HCEC 1CT (cell line): ENCODE measurements at places on chromosomes 4 and X.

- no peak for DNase-seq
Observed at GRCh38 chr4:4507923-4508322, 33.9 kb downstream of the STX18 start.

DNA sequence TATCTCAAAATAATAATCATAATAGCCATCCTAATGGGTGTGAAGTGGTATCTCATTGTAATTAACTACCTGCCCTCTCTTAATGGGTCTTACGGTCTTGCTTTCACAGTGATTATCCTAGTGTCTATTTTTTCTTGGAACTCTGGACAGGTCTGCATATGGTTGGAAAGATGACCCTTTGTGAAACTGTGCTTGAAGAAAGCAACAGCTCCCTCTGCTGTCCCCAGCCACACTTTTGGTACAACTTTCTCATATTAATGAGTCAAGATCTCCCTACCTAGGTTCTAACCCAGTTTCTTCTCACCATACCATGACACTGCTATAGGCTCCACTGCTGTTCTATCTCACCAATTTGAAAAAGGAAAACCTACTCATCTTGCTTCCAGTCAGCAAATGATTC lies 2.4 kb downstream of the TFDP3 start:
- no peak for DNase-seq

GRCh38 chr4:170990989-170991589 lies 822.1 kb upstream of the GALNTL6 start:
- no peak for DNase-seq

- DNase-seq: peak; percentile 13
Observed at GRCh38 chr4:67035501-67035900, 509.8 kb downstream of the CENPC start.

DNA sequence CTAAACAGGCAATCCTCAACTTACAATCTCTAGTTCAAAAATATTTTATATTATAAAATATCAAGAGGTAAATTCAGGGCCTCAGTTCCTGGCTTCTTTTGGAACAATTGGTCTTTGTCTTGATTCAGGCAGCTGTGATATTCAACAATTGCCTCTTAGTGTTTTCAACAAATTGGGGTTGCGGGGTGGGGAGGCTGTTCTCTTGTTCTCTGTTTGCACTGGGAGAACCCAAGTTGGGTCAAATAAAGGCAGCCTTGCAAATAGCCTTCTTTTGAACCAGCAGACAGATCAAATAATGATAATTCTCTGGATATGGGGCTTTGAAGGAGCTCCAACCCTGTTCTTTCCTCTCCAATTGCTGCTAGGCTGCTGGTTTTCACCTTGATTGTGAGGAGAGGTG lies 142.5 kb downstream of the COL4A5 start:
- no peak for DNase-seq

DNA sequence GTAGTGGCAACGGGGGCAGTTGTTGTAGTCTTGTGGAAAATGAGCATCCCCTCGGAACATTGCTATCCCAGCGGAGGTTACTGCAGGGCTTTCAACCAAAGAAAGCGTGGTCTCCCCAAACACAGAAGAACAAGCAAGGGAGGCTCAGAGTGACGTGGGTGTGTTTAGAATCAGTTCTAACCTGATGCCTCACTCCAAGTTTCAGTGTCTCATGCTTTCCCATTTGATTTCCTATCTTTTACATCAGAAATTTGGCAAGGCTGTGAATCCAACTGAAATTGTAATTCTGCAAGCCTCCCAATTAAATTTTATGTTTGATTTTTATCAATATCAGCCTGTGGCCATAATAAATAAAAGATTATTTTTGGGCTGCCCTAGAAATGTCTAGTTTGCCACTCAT lies 156.1 kb upstream of the LNX1 start:
- DNase-seq: no peak

DNA sequence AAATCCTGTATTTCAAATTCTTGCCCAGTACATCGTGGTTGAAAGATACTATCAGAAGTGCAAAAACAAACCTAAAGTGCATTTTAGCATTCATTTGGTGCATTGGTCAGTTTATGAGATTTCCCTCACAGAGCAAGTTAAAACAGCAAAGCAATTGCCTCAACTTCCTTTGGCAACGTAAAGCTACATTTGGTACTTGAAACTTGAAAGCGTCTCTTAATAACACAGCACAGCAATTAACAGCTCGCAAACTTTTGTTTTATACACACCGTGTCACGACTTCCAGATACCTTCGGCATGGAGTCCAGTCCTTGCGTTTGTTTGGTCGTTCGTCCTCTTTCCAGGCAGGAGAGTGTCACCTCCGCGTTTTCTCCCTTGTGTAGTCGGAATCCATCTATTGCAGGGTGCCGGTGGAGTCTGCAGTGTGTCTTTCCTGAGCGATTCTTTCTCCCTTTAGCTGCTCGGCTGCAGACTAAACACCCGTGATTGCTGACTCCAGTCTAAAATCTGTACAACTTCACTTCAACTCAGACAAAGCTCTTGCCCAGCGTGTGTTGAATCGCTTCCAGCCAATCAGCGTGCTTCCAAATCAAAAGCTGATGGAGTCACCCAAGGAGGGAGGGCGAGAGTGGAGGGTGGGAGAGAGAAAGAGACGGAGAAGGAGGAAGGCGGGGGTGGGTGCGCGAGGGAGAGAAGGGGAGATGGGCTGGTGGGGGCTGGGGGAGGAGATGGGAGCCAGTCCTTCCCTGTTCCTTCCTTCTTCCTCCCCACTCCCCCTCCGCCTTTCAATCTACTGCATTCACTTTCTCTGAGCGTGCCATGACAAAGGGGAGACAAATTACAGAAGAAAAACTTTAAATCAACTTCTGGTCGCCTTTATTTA lies at the start of gene PCDH18:
Gene PCDH18, minus strand, starts transcription at position 509 of the 883 bp plus-strand sequence. Its CDS starts 406 bp downstream, at position 103.
- peak; percentile 83 for DNase-seq

GRCh38 chr4:62814510-62815047 lies 1594.7 kb downstream of the TECRL start:
- no peak for DNase-seq

- DNase-seq: peak; percentile 22
Observed at GRCh38 chr4:166169111-166169510, 296.1 kb downstream of the TLL1 start.

- no peak for DNase-seq
Observed at GRCh38 chr4:154435895-154436294, 55.7 kb downstream of the DCHS2 start.

- no peak for DNase-seq
Observed at GRCh38 chrX:150446995-150447394, 83.9 kb downstream of the MAMLD1 start.

DNA sequence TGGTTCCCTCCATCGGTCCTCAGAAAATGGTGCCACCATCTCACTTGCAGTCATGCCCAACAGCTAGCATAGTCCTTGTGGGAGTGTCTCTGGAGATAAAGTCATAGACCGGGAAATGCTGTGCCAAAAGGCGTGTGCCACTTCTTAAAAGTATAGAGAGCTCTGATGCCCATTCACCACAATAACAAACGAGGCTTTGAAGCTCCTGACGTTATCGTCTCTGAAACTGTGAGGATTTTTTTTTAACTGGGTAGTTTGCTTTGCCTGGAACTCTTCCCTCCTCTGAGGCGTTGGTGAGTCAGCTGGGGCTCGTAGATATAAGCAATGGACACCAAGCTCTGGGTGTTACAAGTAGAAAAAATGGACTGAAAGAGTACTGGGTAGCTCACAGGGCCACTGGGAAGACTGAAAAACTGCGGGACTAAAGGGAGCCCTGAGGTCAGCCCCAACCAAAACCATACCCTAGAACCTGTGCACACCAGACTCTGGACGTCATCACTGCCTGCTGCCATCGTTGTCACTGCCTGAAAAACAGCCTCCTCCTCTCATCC lies 89.4 kb upstream of the TRIM2 start:
- DNase-seq: peak; percentile 69

DNA sequence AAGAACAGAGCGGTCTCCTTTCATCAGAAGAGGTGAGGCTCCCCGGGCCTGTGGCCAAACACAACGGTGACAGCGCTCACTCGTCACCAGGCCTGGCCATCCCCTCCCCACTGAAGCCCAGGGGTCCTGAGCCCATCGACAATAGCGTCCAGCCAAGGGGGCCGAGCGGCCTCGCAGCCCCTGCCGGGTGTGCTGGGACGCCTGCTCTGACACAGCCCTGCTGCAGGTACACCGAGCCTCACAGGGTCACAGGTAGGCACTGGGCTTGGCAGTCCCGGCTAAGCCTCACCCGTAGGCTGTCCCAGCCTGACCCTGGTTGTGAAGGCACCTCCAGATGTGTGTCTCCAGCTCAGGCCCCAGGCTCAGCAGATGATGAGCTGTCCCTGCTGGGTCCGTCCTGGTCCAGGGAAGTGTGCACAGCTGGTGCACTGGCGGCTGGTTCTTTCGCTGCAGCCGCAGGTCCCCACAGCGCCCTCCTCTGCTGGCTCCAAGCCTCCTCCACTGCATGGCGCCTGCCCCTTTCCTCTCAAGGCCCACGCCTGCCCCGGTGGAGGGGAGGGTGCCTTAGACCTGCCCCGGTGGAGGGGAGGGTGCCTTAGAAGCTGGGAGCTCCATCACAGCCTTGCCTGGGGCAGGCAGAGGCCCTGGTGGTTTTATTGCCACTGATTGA lies 21.5 kb downstream of the UVSSA start:
- DNase-seq: no peak

GRCh38 chr4:163738521-163738920 lies 244.0 kb downstream of the TMA16 start:
- no peak for DNase-seq

GRCh38 chr4:124866301-124866700 lies 153.8 kb upstream of the ANKRD50 start:
- no peak for DNase-seq

DNA sequence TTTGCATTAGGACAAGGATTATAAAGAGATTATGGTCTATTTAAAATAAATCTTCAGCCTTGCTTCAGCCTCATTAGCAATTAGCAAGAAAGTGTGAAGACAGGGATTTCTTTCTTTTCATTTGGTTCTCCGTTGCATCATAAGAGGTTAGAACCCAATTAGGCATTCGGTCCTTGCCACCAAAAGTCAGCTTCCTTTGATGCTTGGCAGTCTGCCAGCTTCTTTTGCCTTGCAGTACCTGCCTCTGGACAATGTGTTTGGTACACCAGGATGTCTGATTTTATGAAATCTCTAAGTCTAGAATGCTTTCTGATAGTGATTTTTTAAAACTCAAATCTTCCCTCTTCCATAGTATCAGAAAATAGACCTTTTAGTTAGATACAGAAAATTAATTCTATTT lies 12.4 kb downstream of the SMIM20 start:
- no peak for DNase-seq

GRCh38 chrX:56795309-56795868 lies 66.3 kb downstream of the NBDY start:
- no peak for DNase-seq

DNA sequence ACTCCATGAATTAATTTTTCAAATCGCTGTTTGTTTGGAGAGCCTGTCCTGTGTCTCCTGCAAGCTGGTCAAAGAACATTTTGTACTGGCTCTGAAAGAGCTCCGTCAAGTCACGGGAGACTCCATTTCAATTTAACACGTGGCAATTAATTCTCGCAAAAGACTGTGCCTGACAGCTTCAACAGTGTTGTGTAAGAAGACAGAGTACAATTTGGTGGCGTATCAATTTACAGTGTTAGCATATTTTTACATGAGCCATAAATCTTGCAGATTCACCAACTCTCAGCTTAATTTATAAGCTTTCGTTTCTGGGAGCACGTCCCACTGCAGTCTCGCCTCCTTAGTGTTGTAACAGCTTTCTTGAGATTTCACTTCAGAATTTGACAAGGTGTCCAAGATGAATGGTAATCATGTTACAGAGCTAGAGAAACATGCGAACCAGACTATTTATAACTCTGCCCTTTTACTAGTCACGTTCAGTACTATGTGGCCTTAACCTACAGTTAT lies 70.8 kb downstream of the RWDD4 start:
- peak; percentile 28 for DNase-seq

DNA sequence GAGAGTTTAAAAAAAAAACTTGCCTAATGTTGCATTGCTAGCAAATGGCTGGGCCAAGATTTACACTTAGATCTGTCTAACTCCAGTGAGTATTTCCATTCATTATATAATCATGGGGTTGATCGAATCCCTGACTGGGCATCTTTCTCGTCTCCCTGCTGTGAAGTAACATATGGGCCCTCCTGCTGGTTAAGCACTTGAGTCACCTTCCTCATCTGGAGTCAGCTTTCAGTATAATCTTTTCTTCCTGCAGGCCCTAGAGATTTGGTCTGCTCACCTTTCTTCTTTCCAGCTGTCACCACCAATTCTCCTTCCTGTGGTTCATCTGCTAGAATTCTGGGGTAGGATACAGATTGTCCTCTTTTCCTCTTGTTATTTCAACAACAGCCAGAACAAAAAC lies 41.6 kb downstream of the TIGD2 start:
- DNase-seq: no peak

GRCh38 chr4:114282937-114283336 lies 303.5 kb upstream of the ARSJ start:
- DNase-seq: no peak

DNA sequence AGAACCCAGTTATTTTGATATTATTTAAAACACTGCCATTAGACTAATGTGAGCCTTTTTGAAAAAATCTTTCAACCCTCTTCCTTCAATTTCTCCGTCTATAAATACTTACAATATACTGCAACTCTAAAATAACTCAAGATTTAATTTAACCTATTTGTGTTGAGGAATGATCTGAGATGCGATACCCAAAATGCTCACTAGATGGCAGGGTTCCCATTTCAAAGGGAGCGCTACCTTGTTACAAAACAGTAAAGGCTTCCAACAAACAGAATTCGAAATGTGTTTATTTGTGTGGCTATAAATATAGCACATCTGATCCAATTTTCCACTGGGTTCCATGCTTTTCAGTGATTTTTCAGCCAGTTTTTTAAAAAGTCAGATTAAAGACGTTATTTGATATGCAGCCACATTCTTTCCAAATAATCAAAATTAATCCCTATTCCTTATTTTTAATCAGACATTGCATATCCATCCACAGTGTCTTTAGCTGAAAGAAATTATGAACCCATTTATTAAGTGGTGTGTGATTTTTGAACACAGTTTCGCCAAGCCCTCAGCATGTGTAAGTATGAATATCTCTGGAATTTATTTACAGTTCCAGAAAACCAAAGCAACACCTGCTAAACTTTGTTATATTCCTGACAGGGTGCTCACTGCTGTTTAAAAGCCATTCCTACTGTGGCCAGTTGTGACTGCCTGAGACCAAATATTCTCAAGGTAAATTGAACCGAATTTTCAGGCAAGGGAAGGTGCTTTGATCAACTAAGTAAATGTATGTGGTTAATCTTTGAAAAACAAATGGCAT lies 668.0 kb upstream of the LCORL start:
- peak; percentile 17 for DNase-seq

DNA sequence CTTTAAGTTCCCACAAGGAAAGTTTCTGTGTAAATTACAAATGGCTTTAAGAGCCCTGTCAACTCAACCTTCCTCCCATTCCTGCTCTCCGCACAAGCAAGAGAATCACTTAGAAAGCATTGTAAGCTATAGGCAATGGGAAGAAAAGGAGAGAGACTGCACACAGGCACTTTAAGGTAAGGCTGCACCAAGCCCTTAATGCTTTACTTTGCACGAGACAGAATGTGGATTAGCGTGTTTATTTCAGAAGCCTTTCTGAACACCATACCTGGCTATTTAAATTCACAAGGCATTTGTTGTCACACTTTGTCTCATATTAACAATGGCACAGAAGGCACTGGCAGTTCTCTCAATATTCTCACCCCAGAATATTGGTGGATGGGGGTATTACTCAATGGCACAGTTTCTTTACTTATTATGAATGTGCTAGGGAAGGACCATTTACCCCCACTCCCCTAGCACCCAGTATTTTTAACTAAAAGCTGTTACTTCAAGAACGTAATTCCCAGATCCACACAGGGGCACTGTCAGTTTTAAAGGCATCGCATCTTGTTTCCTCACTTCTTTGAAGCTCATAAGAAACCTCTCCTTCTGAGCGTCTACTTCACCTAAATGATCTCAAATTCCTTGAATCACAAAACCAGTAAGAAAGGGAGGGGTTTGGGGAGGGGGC lies 150.0 kb downstream of the MAML3 start:
- DNase-seq: no peak
